ENCODE measurements at places on chromosomes 1 and 21.

- DNase-seq: no peak
Observed at GRCh38 chr1:20342294-20343148, 51.8 kb downstream of the VWA5B1 start.

DNA sequence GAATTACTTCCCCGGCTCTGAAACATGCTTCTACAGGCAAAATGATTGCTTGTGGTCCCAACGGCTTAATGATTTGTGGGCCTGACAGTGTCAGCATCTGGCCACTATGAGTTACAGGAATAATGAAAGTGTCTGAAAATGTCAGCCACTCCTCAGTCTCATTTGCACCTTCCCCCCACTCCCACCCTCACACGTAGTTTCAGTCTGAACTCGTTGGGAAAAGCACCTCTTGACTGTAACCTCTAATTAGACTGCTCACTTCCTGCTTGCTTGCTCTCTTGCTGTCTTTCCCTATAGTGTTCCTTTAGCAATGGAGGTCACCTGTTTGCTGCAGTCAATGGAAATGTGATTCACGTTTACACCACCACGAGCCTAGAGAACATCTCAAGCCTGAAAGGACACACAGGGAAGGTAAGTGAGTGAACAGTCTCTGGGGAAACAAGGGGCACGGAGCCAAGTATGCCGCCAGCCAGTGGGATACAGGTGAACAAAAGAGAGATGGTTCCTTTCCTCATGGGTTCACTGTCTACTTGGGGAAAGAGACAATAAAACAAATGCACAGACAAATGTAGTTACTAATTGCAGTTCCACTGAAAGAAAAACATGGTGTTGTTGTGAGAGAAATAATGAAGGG, 27.1 kb downstream of the CFAP57 start:
- no peak for DNase-seq

DNA sequence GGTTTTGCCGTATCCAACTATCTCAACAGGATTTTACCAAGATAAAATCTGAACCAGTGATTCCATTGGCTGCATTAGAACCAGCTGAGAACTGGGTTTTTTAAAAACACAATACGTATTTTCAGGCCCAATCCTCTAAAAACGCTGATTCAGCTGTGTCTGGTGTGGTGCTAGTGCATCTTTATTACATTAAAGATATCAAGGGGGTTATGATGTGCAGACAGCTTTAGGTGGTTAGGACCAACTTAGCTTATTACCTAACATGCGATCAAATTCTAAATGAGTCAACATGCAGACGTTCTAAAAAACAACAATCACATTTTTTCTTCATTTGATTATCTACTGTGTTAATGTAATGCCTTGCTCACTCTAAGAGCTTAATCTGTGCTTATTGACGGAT, 32.0 kb upstream of the EXO1 start:
- no peak for DNase-seq

- no peak for DNase-seq
Observed at GRCh38 chr21:31173881-31174555, 135.7 kb upstream of the KRTAP19-8 start.

DNA sequence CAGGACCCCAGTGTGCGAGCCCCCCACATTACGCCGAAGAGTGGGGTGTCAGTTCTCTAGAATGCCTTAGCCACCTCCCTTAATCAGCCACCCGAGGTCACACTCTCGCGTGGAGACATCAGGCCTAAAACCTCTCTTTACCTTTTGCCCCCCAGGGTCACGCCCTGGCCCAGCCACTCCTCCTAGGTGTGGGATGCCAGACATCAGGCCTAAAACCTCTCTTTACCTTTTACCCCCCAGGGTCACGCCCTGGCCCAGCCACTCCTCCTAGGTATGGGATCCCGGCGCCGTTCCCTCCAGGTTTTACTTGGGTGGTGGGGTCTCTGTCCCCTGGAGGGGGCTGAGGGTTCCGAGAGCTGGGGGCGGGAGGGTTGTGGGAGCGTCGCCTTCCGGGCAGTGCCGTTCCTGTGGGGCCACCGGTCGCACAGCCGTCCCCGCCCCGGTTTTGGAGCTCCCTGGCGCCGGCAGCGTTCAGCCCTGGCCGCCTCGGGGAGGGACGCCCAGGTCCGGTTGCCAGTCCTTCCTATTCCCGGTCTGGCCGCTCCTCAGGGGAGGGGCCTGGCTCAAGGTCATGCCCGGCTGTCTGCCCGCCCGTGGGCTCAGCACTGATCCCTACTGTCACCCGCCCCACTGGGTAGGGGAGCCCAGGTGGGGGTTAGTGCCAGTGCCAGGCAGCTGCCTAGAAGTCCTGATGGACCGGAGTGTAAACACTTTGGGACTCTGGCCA, 882 bp downstream of the VPS13D start:
- peak; percentile 35 for DNase-seq

GRCh38 chr1:223143537-223144248, 645 bp upstream of the TLR5 start:
- DNase-seq: no peak

DNA sequence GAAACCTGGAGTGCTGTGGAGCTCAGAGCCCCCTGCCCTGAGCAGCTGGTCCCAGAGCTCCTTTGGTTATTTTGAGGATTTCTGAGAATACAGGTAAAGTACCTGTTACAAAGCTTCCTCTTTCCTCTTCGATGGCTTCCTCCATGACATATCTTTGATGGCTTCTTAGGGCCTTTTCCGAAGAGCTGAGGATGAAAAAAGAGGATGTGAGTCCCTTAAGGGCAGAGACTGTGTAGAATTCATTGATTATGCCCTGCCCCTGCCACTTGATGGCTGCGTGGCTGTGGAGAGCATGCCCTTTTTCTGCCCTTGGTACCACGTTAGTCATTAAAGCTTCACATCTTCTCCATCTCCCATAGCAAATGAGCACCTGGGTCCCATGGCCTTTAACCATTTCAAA, 14.2 kb downstream of the TEX35 start:
- no peak for DNase-seq

GRCh38 chr21:16047904-16048303, 318.1 kb downstream of the USP25 start:
- DNase-seq: no peak

DNA sequence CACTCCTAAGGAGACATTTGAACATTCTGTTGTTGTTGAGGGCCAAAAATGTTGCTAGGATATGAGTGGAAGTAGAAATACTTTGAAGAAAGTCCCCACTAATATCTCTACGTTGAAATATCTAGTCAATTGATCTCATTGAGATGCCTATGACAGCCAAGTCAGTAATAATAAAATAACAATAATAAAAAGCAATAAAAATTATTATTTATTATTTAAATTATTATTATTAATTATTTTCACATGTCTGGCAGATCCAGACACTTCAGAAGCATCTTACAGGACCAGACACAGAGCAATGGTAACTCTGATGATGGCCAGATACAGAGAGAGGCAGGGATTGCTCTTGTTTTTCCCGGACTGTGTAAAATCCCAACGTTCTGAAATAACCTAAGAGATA, 143.5 kb upstream of the PALMD start:
- no peak for DNase-seq

- no peak for DNase-seq
Observed at GRCh38 chr21:41037936-41038335, 130.0 kb upstream of the BACE2 start.

DNA sequence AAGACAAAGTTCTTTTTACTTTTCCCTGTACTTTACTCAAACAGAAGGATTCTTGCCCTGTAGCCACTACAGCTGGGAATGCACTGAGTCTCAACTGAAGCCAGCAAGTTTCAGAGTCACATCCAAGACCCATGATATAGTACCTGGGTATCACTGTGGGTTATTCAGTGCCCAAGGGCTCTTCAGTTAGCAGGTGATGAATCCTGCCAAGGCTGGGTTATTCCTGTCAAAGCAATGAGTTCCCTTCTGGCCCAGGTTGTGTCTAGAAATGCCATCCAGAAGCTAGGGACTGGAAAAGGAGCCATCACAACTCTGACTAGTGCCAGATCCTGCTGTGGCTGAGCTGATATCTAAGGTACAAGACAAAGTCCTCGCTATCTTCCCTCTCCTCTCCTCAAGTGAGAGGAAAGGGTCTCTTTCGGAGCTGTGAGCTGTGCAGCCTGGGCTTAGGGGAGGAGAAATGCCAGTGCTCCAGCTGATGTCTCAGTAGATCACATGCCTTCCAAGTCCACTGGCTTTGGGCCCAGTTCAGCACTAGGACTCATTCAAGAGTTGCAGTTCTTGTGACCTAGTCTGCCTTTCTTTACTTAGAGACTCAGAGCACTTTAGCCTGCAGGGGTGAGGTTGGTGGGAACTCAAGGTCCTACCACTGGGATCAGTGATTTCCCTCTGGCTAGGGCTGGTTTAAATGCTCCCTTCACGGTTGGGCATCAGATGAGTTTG, 369.4 kb downstream of the TBX15 start:
- no peak for DNase-seq

DNA sequence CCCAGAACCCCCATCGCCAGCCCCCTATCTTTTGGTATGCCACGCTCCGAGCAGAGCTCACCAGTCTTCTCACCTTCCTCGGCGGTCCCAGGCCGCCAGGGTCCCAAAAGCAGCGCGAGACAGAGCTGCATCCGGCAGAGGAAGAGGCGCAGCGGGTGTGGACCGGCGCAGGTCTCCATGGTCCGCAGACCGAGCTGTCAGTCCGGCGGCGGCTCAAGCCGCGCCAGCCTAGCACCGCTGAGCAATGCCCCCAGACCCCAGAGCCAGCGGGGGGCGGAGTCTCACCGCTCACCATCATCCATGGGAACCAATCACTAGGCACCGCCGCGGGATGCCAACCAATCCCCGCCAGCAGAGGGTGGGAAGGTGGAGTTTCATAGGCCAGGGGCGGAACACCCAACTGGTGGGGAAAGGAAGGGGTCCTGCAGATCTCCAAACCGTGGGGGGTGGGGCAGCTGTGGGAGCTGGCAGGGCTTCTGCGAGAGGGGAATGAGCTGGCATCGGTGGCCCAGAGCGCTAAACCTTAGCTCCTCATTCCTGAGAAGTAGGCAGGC, at the start of gene EPHA10:
Gene EPHA10, minus strand, starts transcription at position 233 of the 554 bp plus-strand sequence. Its CDS starts 54 bp downstream, at position 179.
- no peak for DNase-seq

- DNase-seq: no peak
Observed at GRCh38 chr1:101739146-101739545, 257.6 kb downstream of the OLFM3 start.

GRCh38 chr1:36553591-36554322, 71.0 kb upstream of the CSF3R start:
- DNase-seq: peak; percentile 65

DNA sequence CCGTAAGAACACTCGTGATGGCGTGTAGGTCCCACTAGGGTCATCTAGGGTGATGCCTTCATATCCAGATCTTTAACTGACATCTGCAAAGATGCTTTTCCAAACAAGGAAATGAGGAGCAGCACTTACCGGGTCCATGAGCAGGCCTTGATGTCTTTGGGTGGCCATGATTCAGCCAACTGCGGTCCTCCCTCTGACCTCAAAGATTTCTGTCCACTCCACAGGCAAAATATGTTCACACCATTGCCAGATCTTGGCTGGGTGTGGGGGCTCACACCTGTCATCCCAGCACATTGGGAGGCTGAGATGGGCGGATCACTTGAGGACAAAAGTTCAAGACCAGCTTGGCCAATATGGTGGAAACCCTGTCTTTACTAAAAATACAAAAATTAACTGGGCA, 18.2 kb downstream of the TRPM2 start:
- no peak for DNase-seq

DNA sequence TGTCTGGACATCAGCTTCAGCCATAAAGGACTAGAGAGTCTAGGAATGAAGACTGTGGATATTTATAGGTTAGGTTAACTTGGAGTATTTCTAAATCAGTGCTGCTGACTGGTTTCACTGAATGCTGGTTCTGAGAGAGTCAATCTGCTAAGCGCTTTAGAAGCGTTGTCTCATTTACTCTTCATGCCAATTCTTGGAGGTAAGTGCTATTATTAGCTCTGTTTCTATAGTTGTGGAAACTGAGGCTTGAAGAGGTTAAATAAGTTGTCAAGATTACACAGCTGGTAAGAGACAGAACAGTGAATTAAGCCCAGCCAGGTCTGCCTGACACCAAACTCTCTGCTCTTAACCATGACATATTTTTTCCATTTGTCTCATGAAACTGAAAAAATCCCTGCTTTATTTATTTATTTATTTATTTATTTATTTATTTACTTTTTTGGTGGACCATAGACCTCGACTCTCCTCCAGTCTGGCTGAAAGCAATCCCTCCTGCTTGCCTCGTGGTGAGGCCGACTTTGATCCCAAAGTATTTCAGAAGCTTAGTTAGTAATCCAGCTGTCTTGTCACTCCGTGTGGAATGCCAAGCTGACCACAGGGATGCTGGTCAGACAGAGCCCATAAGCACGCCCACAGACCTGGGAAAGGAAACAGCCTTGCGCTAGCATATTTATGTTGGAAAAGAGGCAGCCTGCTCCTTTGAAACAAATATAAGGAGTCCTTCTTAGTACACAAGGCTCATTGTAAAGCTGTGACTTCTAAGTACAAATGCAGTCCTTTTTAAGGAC, 16.9 kb downstream of the NTMT2 start:
- no peak for DNase-seq

DNA sequence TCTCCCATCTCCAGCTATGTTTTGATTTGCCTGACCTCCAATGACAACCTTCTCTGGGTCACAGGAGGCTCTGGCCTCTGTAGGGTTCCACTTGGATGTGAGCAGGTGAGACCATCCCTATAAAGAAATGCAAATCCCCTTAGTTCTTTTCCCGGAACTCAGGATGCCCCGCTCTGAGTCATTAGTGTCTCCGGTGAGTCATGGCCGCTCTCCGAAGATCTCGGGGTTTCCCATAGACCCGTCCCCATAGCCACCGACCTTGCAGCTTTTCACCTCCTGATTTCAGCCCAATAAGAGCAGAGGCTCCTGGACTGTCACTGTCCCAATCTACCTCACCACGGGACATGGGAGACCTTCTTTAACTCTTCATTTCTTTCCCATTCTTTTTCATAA, 98.2 kb downstream of the PGBD5 start:
- peak; percentile 64 for DNase-seq

DNA sequence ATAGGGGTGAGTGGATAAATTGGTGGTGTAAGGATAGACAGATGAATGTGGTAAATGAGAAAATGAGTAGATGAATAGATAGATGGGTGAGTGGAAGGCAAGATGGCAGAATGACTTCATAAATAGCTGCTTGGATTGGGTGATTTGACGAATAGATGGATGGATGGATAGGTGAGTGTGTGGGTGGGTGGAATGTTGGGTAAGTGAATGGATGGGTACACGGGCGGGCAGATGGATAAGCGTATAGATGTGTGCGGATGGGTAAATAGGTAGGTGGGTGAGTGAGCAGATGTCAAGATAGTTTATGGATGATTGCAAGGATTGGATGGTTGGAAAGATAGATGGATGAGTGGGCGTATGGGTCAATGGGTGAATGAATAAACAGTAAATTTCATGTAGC, 59.3 kb downstream of the EPHB2 start:
- DNase-seq: no peak

DNA sequence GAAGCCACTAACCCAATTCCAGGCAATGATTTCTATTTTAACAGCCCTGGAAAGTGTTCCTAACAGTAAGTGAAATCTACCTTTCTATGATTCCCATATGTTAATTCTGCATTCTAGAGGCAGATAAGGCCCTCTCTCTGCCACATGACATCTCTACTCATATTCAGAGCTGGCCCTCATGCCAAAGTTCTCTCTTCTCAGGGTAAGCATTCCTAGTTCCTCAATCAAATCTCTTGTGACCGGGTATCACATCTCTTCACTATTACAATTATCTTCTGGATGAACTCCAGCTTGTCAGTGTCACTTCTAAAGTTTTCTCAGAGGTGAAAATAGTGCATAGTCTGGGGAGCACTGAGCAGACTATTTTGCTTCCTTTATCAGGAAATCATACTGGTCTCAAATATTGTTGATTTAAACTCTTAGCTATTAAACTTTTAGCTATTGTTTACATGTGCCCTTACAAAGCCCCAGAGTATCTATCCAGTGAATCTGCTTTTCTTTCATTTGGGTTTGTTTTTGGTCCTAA, 66.4 kb upstream of the TNFSF18 start:
- no peak for DNase-seq

Data from ACHN (cell line).